Fibroblast of villous mesenchyme (primary cell): ENCODE measurements at places on chromosomes 5 and 9.
A peak's percentile ranks its signal among the peaks of the same experiment; 100 is the strongest.

DNA sequence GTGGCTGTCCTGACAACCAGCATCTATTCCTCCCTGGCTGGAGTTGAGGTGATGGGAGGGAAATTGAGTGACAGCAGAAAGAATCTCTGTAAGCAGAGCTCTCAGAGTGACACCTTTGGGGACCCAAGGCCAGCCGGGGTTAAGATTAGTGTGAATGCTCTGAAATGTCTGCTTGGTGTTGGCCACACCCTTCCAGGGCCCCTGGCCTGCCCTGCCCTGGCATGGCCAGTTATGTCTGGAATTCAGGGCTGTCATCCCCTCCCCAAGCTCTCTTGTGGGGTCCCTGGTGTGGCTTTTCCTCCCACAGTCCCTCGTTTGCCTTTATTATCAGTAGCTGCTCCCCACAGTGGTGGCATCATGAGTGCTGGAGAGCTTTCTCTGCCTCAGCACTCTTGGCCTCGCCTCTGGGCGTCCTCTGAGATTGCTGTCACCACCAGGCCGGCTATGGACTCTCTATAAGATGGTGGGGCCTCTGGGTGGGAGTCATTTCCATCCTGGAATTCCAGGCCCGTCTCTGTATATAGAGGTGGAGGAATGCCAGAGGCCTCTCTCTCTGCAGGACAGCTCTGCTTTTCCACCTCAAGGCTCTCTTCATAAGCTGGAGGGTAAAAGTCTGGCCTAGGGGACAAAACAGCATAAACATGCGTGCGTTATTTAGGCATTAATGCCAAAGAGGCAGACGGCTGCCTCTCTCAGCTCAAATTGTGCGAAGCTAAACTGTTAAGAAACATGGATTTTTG, 3.6 kb downstream of the TMEM252 start:
- DNase-seq = no peak

DNA sequence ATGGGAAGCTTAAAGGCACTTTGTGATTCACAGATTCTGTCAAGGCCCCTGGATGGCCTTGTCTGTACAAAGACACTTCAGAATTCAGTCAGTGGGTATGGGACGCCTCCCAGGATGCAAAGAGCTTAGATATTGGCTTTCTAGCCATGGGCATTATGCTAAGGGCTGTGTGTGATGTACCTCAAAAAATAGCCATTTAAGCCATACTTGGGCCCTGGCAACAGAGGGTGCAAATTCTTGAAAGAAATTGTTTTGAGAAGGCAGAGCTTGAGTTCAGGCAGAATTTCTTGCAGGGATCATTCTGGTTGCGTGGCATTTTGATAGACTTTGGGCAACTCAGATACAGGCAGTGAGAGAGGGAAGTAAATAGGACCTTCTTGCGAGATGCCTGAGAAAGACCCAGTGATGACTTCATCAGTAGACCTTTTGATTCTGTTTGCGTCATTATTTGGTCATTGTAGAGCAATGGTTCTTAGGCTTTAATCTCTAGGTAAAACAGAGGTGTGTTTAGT, 3.9 kb downstream of the CYFIP2 start:
- no peak for DNase-seq

GRCh38 chr9:78601957-78602565, 305.1 kb downstream of the PSAT1 start:
- DNase-seq = peak; percentile 47

- peak; percentile 88 for DNase-seq
Observed at GRCh38 chr9:132997591-132997990, 19.1 kb downstream of the GFI1B start.

DNA sequence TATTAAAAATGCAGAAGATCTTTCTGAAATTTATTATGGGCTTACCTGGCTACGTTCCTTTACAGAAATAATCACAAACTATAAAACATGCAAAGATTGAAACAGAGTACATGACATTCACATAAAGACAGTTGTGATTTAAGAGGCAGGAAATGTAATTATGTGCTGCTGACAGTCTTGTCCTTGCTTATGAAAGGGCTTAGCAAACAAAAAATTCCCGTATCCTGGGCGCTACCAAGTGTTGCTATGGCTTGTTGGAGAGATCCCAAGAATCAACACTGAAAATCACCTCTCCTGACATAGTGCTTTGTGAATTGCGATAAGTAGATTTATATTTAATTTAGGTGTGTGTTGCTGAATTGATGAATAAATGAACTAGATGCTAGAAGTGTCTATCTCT, 352.5 kb upstream of the C9orf72 start:
- DNase-seq = no peak

DNA sequence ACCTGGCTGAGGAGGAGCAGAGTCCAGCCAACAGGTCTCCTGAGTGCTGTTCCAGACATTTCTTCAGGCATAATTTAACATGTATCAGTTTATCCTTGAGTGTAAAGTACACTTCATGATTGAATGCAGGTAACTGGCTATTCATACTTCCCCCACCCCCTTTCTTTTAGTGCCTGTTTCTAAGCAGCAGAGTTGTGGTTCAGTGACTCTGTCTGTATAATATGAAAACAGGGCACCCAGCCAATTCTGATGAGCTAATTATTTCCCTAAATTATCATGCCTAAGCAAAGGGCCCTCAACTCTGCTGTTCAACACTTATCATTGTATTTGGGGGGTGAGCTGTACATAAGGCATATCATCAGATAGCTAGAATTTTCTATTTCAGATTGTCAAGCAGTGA, 51.9 kb upstream of the ZSWIM6 start:
- DNase-seq = peak; percentile 86

GRCh38 chr9:121822093-121823085, 171.0 kb downstream of the DAB2IP start:
- no peak for DNase-seq

GRCh38 chr9:137150617-137151457, 11.9 kb downstream of the GRIN1 start:
- peak; percentile 86 for DNase-seq

- no peak for DNase-seq
Observed at GRCh38 chr9:19163631-19164030, 36.3 kb upstream of the PLIN2 start.

- DNase-seq = no peak
Observed at GRCh38 chr9:128729302-128729701, 5.4 kb upstream of the ZDHHC12 start.

DNA sequence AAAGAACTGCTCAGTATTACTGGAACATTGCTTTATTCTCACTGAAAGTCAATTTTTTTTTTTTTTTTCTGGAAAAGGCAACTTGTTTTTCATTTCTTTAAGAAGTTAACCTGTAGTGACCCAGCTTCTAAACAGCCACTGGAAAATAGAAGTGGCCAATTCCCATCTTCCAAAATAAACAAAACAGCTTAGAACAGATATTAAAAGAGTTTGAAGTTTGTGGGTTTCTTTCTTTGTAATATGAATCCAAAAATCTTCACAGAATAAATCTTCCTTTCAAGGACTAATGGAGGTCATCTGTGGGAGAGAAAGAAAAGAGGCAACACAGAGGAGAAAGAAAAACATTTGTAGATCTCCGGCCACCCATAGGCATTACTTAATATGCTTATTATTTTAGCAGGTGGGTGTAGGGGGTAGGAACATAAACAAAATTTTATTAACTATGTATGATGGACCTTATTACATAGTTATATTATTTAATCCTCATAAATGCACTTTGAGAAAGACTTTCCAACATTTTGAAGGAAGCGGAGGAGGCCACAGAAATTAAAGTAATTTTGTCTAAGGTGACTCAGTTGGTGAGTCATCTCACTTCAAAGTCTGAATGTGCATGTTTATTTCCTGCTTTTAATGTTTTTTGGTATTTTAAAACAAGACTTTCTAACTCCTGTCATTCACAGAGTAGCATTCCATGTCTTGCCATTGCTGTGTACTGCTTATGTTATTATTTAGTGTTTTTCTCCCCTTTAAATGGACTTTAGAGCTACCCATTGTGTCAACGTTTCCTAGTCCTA, 1791.8 kb upstream of the WWC1 start:
- DNase-seq = peak; percentile 7

- no peak for DNase-seq
Observed at GRCh38 chr9:106593201-106593600, 269.8 kb upstream of the ZNF462 start.

DNA sequence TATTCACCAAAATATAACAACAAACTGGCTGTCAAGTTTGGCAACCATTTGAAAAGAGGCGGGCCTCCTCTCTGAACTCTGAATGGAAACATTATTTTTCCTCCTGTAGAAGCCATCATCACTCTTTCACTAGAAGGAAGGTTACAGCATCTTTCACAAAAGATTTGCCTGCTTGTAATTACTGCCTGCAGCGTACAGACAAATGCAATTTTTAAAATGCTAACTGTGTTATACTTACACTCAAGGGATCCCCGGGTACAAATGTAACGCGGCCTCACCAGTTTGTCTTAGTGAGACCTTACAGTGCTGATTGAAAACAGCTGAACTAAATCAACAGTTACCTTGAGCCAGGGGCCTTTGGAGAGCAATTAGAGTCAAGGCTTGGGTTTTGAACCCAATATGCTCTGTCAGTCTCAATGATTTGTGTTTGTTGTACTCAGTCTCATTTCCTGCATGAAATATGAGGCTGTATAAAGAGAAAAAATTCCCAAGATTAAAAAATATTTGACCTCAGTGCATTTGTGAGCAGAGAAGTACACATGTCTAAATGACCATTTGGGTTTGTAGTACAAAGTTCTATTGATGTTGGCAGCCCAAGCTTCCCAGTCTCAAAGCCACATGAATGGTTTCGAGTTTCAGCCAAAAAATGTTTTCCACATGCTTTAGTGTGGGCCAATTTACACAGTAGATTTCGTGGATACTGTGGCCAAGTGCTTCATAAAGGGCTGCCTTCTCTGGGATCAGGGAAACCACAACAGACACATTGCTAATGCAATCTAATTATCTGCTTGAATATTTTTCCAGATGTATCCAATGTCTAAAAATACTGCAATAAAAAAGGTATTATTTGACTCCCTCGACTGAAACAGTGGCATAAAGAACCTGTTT, 500.0 kb downstream of the SPATA31D1 start:
- peak; percentile 30 for DNase-seq

DNA sequence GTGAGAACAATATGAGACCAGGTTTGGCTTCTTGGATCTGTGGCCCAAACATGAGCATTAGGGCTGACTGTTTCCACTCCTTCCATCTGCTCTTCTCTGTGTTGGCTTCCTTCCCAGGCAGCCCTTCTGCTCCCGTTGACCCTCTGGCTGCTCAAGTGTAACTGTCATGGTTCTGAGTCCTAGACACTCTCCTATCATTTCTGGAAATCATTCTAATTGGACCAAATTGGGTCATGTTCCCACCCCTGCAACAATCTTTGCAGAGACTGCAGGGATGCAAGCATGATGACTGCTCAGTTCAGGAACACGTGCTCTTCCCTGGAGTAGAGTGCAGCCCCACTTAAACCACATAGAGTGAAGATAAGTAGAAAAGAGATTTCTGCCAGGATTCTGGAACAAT, 741.4 kb downstream of the TAF11L14 start:
- DNase-seq = no peak

GRCh38 chr5:140561753-140562523, 2.5 kb downstream of the APBB3 start:
- no peak for DNase-seq

DNA sequence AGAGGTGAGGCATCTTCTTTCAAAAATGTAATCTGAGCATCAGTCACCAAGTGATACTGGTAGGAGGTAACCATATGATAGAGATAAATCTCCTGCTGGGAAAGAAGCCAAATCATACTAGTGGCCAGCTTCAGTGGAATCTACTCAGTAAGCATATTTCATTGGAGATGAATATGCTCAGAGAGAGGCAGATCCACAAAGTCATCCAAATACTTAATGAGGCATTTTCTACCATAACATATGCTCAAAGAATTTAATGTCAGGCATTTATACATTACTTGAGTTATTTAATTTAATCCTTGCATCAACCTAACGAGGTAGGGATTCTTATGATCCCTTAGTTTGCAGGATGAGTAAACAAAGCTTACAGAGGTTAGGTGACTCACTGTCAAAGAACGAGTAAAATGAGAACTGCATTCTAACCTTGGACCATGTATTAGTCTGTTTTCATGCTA, 50.9 kb upstream of the DMRTA1 start:
- peak; percentile 4 for DNase-seq

DNA sequence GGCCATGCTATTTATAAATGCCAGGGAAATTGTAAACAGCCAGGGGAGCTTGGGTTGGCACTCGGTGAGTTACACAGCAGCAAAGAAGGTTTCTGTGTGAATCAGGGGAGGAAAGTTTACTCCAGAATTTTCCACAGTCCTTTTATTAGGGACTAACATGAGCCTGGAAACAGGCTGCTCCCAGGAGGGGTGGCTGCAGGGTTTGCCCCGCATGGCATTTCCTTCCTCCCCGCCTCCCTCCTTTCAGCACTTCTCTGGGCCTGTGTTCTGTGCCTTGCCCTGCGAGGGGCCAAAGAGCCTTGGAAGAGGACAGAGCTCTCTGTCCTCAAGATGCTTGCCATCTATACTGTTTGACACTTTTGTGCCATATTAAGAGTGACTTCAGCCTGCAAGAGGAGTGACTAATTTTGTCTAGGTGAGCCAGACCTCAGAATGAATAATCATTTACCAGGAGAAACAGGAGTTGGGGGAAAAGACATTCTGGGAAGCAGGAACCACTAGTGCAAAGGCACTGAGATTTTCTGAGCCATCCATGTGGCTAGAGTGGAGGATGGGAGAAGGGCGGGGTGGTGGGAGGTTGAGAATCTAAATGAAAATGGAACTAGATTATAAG, 1.8 kb downstream of the GSN start:
- DNase-seq = no peak

GRCh38 chr5:56517011-56517416, 283.9 kb upstream of the ANKRD55 start:
- DNase-seq = no peak

GRCh38 chr5:33479311-33479710, 38.5 kb downstream of the TARS1 start:
- no peak for DNase-seq

DNA sequence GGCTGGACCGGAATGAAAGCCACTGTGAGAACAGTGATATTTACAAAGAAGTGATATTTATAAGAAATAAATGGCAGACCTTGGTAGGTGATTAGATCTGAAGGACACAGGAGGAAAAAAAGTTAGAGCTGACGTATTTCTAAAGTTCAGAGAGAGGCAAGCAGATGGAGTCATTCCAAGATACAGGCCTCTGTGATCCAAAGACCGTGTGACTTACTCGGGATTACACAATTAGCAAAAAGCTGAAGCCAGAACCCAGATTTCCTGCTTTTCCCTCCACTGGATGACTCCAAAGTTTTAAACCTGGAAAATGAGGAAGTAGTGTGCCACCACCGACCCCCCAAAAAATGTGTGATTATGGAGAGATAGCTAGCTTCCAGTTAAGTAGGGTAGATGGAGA, 3.1 kb upstream of the DOCK8 start:
- DNase-seq = no peak

DNA sequence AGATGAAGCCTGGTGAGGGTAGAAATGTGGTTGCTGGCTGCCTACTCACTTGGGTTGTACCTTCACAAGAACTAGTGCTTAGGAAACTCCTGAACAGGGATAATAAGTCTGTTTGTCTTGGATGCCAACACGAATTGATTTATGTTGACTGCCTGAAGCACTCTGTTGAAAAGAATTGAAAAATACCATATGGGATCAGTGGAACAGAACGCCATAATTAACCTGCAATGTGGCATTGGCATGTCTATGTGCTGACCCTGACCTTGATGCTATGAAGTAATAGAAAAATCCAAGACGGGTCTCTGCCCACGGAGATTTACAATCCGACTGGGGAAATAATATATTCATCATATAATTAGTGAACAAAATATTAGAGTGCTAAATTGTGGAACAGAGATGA, 10.5 kb downstream of the LIX1 start:
- DNase-seq = no peak
